ENCODE measurements at places on chromosomes 2 and 18. TPM values are rescaled to one million over a fixed set of nuclear protein-coding genes. Genes with fewer than 3 reads are reported as not detected.

The SLC4A3 gene
- total RNA-seq = 44.3 TPM

DNA sequence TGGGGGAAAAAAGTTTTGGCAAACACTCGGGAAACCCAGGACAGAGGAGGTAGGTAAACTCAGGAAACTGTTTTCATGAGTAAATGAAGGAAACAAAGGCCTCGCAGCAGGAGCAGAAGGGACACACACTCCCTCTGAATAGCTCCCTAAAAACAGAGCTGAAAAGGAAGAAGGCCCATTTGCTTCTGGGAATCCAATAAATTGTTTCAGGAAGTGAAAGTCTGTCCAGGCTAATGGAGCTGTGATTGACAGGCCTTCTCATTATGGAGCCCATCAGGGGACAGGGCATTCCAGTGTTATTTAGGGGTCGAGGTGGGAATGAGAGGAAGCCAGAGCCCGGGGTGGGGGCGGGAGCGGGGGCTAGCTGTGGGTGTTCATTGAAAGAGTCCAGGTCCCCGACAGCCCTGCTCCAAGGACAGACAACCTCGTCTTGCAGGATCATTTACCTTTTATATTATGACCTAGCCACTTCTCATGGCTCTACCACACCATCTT is 81.2 kb downstream of the GBX2 start:
- DNase-seq = no peak

The IL36G gene
- not detected for total RNA-seq

GRCh38 chr2:236775511-236775910 is 205.9 kb downstream of the ACKR3 start:
- no peak for DNase-seq

GRCh38 chr2:226716126-226716525 is 83.5 kb downstream of the IRS1 start:
- DNase-seq = no peak

DNA sequence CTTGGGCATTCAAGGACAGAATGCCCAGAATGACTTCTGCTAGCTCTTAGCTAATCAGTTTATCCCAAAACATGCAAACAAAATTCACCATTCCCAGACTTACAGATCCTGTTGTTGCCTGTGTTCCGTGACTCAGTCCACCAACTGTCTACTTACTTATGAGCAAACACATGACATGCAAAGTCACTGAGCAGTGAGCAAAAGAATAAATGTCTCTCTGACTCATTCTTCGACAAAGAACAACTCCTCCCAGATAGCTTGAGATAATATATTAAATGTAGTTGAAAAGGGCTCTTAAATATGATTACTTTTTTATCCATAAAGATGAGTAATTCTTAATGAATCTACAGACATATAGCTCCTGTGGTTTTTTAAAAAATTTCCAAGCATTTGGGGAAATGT is 9.0 kb upstream of the CREG2 start:
- no peak for DNase-seq

DNA sequence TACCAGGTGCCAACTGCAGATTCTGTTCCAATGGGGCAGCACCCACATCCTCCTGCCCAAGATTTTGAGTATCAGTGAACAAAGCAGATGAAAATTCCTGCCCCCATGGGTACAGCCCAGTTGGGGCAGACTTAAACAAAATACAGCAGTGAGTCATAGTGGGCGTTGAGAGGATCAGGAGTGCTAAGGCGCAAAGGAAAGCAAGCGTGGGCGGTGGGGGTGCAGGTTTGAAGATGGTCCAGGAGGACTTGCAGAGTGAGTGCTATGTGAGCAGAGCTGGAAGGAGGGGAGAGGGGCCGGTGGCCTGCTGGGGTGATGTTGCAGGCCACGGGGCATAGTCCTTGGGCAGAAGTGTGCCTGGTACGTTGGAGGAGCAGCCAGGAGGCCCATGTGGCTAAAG is 24.7 kb downstream of the STEAP3 start:
- no peak for DNase-seq

- no peak for DNase-seq
Observed at GRCh38 chr2:65957886-65958285, 477.0 kb upstream of the MEIS1 start.

GRCh38 chr2:222052934-222053367 is 245.8 kb downstream of the PAX3 start:
- no peak for DNase-seq

- no peak for DNase-seq
Observed at GRCh38 chr2:75287624-75288316, 88.5 kb upstream of the TACR1 start.

DNA sequence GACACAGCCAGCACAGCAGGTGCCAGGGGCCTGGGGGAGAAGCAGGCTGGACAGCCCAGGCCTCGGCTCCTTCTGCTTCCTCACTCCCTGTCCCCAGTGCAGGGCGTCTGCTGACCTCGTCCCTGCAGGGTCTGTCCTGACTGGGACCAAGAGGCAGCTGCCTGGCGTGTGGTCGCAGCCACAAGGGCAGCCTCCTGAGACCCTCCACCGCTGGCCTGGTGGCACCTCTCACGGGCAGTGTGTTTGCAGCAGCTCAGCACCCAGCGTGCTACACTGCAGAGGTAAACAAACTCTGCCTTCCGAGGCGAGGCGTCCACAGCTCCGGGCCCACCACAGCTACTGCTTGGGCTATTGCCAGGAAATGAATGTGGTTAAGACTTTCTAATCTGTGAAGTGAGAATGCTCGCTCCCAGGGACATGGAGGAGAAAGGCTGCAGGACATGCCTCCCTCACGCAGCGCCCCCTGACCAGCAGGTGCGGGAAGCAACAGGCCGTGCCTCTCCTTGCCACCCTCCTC is 46.1 kb upstream of the HPCAL1 start:
- DNase-seq = no peak

DNA sequence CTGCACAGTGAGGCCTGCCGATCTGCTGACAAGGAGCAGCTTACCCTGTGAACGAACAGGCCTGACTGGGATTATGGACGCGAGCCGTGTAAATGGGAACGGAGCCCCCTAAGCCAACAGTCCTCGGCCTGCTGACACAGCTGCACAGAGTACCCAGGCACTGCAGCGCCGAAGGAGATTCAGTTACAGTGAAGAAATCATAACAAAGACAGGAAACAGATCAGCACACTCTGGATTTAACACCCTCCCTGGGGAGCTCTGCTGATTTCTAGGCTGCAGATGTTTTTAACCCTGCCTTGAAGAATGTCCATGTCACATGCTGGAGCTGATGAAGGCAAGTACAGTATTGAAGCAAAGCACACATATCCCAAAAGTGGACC is 43.4 kb downstream of the COLEC12 start:
- DNase-seq = peak; percentile 64

The PXDN gene
- total RNA-seq = 33.8 TPM

DNA sequence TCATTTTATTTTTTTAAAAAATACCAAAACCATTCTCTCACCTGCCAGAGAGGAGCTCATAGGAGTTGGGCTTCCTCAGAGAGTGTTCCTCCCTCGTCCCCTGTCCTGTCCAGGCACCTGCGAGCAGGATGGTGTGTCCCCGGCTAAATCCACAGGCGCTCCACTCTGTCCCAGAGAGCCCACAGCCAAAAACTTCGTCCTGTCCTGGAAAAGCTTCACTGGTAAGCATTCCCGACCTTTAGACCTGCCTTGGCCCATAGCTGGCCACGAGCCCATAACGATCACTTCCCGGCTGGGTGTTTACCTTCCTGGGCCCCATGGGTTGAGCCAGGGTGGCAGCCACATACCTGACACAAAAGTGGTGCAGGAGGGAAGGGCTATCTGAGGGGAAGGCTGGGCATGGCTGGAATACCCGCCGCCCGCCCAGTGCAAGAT is at the start of gene NGEF:
Gene NGEF (minus strand): TSS at position 230 of the 435 bp plus-strand sequence. CDS start 38,366 bp downstream, outside the sequence.
- DNase-seq = no peak

- no peak for DNase-seq
Observed at GRCh38 chr2:127754186-127754585, 52.9 kb downstream of the SFT2D3 start.

DNA sequence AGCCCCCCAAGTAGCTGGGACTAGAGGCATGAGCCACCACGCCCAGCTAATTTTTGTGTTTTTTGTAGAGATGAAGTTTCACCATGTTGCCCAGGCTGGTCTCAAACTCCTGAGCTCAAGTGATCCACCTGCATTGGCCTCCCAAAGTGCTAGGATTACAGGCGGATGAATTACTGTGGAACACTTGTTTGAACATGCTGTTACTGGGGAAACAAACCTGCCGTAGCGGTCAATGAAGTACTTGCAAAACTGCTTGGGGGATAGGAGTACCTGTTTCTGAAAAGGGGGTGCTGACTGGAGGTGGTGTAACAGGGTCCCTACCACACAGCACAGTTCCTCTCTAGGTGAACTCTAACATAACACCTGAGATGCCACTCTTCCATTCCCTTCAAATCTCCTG is 5.9 kb upstream of the IMPACT start:
- DNase-seq = no peak

GRCh38 chr2:221318376-221319130 is 253.6 kb downstream of the EPHA4 start:
- DNase-seq = no peak

- DNase-seq = no peak
Observed at GRCh38 chr2:15163326-15163725, 397.8 kb downstream of the NBAS start.

DNA sequence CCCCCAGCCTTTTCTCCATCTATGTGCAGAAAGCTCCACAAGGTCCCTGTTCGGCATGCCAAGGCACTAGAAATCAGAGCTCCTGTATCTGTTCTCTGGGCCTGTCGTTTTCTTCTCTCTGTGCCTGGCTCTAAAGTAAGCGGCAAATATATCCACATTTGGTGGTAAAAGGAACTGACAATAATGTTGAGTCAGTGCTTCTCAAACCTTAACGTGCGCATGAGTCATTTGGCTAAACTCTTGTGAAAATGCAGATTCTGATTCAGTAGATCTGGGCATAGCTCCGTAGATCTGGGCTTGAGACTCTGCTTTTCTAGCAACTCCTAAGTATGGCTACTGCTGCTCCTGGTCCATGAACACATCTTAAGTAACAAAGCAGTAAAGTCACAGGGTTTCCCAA is 16.5 kb upstream of the ACSL3 start:
- no peak for DNase-seq

GRCh38 chr2:139911160-139911559 is 1131.0 kb upstream of the NXPH2 start:
- no peak for DNase-seq

The AGXT gene
- total RNA-seq = 0.24 TPM

DNA sequence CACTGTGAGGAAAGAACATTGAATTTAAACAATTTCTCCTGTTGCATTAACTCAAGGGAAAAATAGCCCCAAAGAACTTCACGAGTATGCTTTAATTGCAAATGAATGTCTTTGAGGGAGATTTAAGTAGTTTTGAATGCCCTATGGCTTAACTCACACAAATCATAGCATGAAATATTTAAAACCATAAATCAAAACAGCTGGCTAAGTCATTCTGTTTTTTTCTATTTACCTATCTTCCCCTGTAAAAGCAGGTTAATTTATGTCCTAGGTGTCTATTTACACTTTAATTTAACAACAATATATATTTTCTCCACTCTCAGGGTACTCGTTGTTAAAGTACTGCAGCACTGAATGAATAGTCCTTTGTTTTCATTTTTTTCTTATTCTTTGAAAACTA is 118.8 kb upstream of the PIEZO2 start:
- DNase-seq = no peak

The CD8B2 gene
- total RNA-seq = not detected

The IL1F10 gene
- not detected for total RNA-seq

- no peak for DNase-seq
Observed at GRCh38 chr2:132468821-132469675, 52.4 kb downstream of the GPR39 start.

DNA sequence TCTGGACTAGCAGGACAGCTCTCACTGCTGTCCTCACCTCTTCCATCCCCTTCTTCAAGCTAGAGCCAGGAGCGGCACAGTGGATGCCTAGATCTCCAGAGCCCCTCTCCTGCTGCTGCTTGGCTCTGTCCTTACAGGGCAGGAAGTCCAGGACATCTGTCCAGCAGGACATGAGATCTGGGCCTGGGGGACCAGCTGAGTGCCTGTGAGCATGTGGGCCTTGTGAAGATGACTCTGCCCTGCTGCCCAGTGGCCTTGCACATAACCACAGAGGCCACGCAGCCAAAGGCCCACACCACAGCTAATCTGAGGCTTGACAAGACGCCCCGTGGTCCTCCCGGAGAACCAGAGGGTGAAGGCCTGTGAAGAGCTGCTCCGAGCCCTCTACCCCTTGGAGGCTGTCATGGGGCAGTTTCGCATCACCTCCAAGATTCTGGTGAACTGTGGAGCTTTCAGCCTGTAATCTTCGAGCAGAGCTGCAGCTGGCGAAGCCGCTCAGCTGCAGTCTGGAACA is 516.7 kb upstream of the HS6ST1 start:
- DNase-seq = no peak

GRCh38 chr2:12597610-12598009 is 119.1 kb upstream of the TRIB2 start:
- no peak for DNase-seq

GRCh38 chr2:241315879-241316631 is at the start of gene SEPTIN2:
Gene SEPTIN2 (plus strand): TSS chr2:241315925. CDS start chr2:241324233, 8,308 bp downstream.
- DNase-seq = peak; percentile 86

GRCh38 chr2:26612522-26613240 is 28.5 kb downstream of the CIB4 start:
- peak; percentile 34 for DNase-seq

GRCh38 chr2:68340226-68341061 is 20.7 kb upstream of the CNRIP1 start:
- no peak for DNase-seq

The IAH1 gene
- 86.0 TPM for total RNA-seq

The PTH2R gene
- 1.9 TPM for total RNA-seq

DNA sequence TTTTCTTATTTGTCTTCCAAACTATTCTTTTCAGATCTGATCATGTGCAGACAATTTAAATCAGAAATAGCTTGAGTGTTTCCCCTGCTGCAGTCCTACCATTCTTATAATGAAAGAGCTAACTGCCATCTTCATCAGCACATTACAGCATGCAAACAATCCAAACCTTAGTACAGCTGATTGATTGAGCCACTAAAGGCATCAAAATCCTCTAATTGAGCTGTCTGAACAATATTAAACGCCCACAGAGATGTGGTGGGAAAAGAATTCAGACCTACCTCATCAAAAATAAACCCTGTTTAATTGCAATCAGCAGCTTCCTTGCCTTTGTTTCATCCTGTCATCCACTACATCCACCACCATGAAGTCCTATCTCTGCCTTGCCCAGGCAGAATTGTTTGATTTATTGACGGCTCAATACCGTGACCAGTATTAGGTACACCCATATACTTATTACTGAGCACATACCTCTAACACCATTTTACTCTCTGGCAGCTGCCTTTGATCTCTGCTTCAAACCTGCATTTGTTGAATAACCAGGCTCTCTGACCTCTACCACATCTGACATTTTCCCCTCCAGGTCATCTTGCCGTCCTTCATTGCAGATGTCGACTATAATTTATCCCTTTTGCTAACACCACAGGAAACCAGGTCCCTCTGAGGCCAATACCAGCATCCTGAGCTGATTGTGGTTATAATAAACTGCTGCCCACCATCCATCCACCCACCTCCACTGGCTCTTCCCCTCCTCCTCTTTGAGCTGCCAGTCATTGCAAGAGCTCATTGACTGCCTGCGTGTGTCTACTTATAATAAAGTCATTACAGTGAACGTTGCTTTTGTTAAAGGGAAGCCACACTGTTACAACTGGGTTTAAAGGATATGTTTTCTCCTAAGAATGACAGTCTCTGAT is 78.5 kb downstream of the RBM43 start:
- no peak for DNase-seq
